ENCODE measurements at places on chromosomes 2 and 18.
A peak's percentile ranks its signal among the peaks of the same experiment; 100 is the strongest.

DNA sequence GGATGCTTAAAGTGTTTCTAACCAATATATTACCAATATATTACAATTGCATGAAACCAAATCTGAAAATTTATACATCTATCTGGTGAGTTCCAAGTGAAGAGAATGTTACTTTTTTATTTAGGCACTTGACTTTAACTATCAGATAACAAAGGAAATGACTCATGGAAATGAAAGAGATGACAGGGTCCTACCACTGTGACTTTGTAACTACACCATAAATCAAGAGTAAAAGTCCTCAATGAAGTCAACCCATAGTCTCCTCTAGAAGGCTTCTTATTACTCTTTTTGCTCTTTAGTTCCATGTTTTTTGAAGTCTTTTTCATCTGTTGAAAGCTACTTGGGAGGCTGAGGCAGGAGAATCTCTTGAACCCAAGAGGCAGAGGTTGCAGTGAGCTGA is 545.0 kb upstream of the PIK3C3 start:
- no peak for DNase-seq

GRCh38 chr2:30248791-30249190 is 17.5 kb downstream of the LBH start:
- DNase-seq: no peak

DNA sequence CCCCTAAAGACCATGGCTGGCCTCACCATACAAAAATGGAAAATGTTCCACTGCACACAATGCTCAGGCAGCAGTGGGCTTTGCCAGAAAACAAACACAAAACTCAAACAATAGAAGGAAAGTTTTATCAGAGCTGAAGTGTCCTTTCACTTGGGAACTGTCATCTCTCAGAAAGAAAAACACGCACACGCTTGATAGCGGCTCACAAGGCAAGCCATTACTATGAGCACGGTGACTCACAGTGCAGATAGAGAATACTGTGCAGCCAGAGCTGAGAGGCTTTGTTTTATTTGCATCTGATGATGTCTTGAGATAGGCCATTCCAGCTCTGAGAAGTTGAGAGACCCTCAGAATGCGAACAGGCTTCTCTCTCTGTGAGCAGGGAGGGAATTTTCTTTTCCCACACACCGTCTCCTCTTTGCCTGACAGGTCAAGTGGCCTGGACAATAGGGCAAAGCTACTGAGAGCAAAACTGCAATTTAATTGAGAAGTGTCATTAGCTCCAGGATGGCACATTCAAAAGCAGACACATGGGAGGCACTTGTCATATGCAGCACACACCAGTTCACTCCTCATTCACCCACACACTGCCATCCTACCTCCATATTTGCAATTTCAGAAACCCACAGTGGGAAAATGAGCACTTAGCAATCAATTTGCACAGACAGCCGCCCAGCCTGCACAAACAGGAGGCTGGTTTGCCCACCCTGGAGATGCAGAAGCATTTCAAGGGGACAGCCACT is 236.6 kb downstream of the SS18 start:
- DNase-seq: no peak

DNA sequence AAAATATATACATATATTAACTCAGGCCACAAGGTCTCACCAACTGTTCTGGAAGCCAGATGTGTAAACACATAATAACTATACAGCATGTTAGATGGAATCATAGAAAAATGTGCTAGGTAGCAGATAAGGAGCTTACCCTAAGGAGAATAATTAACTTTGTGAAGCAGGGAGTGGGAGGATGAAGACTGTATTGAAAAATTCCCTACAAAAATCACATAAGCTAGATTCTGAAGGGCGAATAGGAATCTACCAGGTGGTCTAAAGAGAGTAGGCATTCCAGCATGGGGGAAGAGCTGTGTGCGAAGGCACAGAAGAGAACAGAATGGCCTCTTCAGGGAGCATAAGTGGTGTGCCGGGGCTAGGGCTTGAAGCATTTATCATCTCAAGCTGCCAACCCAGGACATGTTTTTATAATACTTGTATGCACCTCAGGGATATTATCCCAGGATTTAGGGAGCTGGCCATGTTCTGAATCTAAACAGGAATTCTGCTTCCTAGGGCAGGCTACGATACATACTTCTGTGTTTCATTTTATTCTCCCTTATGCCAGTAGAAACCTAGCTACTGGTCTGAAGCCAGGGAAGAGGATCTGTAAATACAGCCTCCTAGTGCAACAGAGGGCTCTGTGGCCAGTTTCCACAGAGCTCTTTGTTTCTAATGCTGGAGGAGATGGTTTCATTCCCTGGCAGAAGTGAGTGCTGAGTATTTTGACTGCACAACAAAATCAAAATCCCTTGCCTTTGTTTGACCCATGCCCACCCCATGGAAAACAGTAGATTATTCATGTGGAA is 56.7 kb downstream of the NEMP2 start:
- DNase-seq: no peak

GRCh38 chr2:105786231-105787230 is 41.8 kb downstream of the NCK2 start:
- no peak for DNase-seq

DNA sequence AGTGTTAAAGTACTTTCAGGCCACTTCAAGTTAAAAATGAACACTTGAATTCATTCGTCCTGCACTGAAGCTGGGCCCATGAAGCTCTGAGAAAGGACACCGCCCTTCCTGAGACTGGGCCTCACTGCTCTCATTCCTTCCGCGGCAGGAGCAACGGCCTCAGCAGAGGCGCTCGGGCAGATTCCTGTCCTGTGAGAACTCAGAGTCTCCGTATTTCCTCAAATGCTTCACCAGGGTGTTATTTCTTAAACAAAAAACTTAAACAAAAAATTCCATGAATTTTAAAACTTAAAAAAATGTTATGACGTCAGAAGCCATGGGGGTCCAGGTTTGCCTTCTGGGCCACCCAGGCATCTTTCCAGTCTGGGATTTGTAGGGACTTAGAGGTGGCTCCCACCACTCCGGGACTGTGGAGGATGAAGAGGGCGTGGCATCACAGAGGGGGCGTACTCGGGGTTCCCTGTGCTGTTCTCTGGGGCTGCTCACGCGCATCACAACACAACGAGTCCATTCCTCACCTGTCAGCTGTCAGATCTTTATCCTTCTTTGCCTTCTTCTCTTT is 115.9 kb upstream of the ASB18 start:
- DNase-seq: no peak

GRCh38 chr18:34709750-34710441 is at the start of gene DTNA:
DTNA (plus strand) TSS chr18:34710298; CDS start chr18:34755977, 45,679 bp downstream.
- no peak for DNase-seq

DNA sequence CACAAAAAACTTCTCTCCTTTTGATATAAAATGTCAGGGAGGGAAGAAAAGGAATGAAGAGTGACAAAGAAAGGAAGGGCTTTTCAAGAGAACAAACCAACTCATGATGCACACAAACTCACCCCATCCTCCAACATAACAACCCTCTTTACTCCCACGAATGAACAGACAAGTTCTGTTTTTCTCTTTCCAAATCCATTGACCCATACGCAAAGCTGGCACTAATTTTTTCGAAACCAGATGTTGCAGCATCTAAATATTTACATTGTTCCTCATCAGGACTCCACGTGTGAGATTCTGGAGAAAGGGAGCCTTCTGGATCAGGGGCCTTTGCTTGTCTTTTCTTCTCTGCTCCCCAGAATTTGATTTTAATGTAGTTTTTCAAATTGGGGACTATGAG is 143.3 kb upstream of the BCL2L11 start:
- no peak for DNase-seq

DNA sequence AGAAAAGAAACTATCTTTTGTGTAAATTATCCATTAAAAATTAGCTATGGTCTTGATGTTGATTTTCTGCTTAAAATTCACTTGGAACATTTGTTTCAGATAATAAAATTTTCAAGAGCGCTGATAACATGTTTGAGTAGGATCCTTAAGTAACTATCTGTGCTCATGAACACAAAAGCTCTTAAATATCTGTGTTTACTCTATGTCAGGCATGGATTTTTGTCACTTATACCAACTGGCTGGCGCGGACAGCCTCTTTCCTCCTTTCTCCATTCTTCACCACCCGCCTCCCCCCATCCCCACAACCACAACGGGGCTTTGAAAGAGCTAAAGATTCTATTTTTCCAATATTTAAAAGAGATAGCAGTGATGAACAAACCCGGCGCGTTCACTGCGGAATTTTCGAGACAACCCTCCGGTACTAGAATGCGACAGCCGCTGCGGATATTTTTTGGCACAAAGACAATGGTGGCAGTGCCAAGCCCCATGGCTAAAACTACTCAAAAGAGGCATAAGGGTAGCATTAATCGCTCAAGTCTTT is 181.5 kb downstream of the TCF4 start:
- no peak for DNase-seq

- peak; percentile 69 for DNase-seq
Observed at GRCh38 chr2:97870396-97870843, 125.3 kb downstream of the TMEM131 start.

- no peak for DNase-seq
Observed at GRCh38 chr18:13716916-13717315, 9.4 kb downstream of the FAM210A start.

- DNase-seq: no peak
Observed at GRCh38 chr2:85444629-85445172, 26.2 kb downstream of the SH2D6 start.

DNA sequence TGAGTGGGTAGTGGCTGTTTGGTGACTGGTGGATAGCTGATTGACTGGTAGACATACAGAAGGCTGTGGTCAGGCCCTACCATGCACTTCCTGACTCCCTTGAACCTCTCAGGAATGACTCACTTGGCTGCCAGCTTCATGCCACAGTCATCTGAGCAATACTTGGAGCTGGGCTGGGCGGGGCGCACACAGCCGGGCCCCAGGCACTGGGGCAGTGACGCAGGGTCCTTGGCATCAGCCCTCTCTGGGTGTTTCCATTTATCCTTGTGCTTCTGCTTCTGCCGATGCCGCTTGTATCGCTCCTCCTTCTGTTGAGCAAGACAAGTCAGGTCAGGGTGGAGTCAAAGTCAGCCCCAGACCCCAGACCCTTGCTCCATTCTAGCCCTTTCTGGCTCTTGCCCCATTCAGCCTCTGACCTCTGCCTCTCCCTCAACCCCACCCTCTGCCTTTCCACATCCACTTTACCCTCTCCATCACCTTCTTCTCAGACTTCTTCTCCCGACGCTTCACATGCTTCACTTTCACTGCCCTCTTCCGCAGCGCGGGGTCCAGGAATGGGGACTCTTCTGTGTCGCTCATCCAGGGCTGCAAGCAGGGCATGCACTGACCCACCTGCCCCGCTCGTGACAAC is 3.0 kb upstream of the MBD1 start:
- no peak for DNase-seq

DNA sequence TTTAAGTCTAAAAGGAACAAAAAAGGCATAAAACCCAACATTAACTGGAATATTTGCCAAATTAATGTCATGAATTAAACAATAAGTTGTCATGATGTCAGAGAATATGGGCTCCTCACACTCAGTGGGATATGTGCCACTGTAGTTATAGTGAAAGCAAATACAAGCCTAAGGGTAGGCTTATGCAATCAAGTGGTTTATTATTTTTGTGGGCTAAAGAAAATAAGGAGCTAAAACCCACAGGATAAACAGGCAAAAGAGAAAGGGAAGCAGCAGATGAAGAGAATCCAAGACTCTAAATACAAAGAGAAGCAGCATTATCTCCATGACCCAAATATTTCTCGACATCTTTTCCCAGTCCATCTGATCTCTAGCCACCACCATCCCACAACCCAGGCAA is 17.5 kb downstream of the YWHAQ start:
- DNase-seq: no peak

- DNase-seq: no peak
Observed at GRCh38 chr2:151931030-151931611, 102.9 kb upstream of the ARL5A start.

DNA sequence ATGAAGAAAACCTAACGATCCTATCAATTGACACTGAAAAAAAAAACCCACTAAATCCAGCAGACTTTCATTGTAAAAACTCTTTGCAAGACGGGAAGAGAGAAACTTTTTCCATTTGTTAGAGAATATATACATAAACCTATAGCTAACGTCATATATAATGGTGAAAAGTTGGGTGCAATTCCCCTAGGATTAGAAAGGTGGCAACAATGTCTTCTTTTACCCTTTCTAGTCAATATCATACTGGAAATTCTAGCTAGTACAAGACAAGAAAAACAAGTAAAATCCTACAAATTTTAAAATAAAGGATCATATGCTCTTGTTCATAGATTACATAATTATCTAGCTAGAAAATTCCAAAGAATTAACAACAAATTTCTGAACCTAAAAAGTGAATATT is 1596.5 kb upstream of the LRRTM1 start:
- no peak for DNase-seq

GRCh38 chr2:143513081-143513480 is 383.9 kb downstream of the ARHGAP15 start:
- DNase-seq: peak; percentile 24

DNA sequence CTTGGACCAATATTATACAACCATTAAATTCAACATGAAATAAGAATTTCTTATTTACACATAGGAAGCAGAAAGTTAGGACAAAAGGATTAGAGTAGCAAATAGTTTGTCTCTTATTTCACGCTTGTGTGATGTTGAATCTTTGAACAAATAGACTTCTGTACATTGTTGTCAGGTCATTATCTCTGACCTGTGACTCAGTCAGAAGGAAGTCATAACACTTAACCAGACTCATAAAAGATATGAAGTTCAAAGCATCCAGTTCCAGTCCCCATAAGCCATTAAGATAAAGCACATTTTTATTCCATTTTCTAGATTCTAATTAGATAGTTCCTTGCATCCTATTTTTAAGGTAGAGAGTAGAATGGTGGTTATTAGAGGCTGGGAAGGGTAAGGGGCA is 130.8 kb downstream of the UPP2 start:
- no peak for DNase-seq

- DNase-seq: no peak
Observed at GRCh38 chr2:31563273-31563839, 17.4 kb downstream of the SRD5A2 start.

DNA sequence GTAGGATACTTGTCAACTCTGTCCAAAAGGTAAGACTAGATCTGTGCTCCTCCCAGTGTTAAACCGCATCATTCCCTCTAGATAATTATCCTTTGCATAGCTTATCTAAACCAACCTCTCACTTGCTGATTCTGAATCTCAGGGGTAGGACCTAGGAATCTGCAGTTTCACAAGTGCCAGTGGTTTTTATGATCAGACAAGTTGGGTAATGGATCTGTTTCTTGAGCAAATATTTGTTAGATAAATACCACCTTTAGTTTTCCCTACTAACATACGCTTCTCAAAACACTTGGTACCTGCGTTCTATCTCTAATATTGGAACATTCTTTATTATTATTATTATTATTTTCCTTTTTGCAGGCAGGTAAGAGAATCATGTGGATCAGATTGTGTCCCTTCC is 439.9 kb downstream of the PTPRM start:
- DNase-seq: no peak

- no peak for DNase-seq
Observed at GRCh38 chr2:28268386-28268785, 124.3 kb upstream of the FOSL2 start.

DNA sequence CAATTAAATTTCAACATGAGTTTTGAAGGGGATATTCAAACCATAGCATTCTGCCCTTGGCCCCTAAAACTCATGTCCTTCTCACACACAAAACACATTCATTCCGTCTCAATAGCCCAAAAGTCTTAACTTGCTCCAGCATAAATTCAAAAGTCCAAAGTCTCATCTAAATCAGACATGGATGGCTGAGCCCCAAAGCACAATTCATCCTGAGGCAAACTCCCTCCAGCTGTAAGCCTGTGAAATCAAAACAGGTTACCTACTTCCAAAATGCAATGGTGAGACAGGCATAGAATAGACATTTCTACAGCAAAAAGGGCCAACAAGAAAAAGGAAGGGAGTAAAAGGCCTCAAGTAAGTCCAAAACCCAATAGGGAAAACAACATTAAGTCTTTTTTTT is 245.8 kb downstream of the TTC32 start:
- DNase-seq: no peak

GRCh38 chr2:104781151-104781550 is 72.8 kb upstream of the POU3F3 start:
- no peak for DNase-seq
